Breast epithelium (tissue), 4 donors: ENCODE measurements at places on chromosomes 1 and 21. TPM values are rescaled to one million over a fixed set of nuclear protein-coding genes. Genes with fewer than 3 reads are reported as not detected.

- no peak for DNase-seq
Observed at GRCh38 chr1:94971491-94971924, 44.6 kb upstream of the CNN3 start.

DNA sequence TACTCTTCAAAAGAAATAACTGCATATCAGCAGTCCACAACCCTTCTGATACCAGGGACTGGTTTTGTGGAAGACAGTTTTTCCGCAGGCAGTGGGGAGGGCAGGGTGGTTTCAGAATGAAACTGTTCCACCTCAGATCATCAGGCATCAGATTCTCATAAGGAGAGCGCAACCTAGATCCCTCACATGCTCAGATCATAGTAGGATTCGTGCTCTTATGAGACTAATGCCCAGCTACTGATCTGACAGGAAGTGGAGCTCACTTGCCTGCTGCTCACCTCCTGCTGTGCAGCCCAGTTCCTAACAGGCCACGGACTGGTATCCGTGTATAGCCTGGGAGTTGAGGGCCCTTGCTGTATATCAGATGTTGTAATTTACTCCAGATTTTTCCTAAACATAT, 11.5 kb downstream of the RO60 start:
- no peak for DNase-seq

DNA sequence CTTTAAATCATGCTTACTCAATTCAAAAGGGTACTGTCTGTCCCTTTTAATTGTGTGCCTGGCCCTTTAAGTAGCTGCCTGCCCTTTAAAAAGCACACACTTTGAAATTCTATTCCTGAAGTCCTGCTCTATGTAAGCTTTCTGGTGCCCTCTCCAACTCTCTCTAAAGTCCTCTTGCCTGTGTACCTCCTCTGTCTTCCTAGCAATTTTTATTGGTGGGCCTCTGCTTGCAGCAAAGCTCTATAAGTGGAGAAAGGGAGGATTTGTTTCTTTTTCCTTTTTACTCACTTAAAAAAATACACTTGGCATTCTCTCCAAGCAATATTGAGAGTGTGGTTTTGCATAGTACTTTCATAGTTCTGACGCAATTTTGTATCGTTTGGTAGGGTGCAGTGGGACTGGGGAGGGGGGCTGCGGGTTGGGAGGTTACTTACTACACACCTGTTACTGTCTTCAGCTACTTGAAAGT, 135.4 kb downstream of the LMO4 start:
- no peak for DNase-seq

- peak; percentile 30 for DNase-seq
Observed at GRCh38 chr1:16396591-16396990, 29.5 kb downstream of the SZRD1 start.

Gene FAM72B
- not detected for total RNA-seq

GRCh38 chr1:9758559-9759121, 65.1 kb downstream of the CLSTN1 start:
- no peak for DNase-seq

DNA sequence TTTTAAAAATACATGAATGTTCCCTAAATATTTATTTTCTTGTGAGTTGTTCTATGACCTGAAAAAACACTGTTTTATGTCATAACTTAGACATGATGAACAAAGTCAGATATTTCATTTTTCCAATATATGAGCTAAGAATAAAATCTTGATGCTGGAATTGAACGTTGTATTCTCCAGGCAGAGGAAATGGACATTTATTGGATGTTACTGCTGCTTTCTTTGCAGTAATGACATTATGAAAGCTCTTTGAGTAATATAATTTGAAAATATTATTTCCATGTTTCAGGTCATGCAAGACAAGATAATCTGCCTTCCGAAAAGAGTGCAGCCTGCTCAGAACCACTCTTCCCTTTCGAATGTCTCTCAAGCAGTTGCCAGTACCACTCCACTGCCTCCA, 79.5 kb downstream of the LRRC8C start:
- no peak for DNase-seq

DNA sequence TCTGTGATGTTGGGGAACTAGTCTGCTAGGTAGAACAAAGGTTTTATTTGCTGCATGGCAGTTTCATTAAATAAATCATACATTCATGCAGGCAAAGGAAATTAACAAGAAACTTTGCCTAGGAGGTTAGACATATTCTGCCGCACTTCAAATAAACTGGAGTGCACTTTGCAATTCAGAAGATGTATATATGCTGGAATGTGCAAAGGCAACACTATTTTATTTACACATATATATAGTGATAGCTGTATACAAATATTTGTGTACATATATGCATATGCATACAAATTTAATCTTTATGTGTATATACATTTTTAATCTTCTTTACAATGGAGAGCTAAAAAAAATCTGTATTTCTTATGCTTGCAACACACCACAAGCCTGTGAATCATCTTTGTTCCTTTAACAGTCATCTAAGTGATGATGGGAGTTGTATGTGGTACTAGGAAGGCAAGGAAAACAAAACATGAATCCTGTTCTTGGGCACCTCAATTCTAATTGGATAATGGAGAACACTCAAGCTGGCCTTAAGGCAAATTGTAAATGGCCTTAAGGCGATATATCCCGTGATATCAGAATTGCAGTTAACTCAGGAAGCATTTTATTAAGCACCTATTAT, 605.8 kb upstream of the CAMK1G start:
- DNase-seq = no peak

- DNase-seq = no peak
Observed at GRCh38 chr21:44484498-44485253, 29.4 kb downstream of the LRRC3 start.

DNA sequence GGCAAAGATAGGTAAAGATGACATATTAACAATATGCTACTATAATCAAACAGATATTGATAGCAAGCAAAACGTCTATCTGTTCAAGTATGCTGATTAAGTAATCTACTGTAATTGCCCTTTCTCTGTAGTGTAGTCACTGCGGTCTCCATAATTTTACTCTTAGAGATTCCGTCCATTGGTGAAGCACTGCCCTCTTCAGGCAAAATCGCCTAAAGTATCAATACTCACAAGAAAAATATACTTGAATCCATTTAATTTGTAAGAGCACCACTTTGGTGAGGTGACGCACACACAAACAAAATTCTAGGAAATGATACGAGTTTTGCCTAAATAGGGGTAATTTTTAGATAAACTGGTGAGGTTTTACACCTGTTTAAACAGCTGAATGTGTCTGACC, 434.6 kb upstream of the CHRM3 start:
- no peak for DNase-seq

GRCh38 chr1:53047737-53048736, 14.0 kb upstream of the PODN start:
- DNase-seq = no peak

GRCh38 chr1:152042030-152042429, 5.2 kb upstream of the S100A11 start:
- no peak for DNase-seq

Gene IL20
- total RNA-seq = not detected

DNA sequence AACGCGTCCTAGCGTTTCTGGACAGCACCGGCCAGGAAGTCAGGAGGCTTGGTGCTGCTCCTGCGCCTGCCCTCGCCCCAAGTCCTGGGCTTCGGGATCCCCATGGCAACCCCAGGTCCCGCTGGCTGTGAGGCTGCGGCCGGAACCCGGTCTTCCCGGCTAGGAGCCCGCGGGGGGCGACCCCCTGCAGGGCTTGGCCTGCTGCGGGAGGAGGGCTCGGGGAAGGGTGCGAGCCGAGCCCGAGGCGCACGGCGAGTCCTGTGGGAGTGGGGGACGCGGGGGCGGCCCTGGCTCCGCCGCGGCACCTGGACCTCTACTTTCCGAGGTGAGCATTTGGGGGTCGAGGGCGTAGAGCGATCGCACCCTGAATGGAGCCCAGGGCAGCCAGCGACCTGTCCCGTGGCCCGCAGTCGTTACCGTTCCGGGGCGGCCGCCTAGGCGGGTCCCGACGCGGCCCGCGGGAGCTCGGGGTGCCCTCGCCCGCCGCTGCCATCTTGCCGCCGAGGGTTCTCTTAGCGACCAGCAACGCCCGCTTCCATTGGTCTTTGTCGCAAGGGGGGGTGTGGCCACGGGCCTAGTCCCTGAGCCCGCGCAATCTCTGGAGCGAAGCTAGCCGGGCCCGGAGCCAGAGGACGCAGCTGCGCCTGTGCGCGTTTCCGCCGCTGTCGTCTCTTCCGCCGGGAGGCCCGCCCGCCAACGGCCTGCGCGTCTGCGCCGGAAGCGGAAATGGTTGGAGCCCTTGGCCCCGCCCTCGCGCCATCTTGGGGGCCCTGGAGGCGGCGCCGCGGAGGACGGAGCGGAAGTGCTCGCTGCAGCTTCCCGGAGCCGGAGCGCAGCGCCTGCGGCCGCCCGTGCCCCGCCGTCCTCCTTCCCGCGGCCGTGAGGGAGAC, at the start of the genes MORN1 and RER1:
TSS of gene MORN1 (minus strand) at position 514 of the 890 bp plus-strand sequence. CDS start at position 493, 21 bp downstream.
TSS of gene RER1 (plus strand) at position 801 of the 890 bp plus-strand sequence. CDS start 3,950 bp downstream, outside the sequence.
- DNase-seq = peak; percentile 98

Gene RPTN
- not detected for total RNA-seq

Gene TAS1R3
- 0.16 TPM for total RNA-seq

Gene FBXO28
- 50.5 TPM for total RNA-seq

DNA sequence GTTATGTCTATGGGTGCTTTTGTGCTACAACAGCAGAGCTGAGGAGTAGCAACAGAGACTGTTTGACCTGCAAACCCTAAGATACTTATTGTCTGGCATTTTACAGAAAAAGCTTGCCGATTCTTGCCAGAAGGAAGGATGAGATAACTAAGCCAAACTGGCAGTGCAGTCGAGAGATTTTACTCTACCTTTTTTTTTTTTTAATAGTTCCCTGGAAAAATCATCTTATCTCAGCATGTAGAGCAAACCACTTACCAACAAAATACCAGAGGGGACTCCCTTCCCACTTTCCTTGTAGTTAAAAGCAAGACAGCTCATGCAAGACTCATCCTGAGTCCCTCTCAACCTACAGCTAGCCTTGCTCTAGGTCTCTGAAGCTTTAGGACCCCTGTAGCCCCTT, 132.9 kb downstream of the SYT2 start:
- no peak for DNase-seq

GRCh38 chr1:18817795-18818435, 41.5 kb downstream of the TAS1R2 start:
- DNase-seq = no peak

- peak; percentile 9 for DNase-seq
Observed at GRCh38 chr1:36561361-36561724, 78.6 kb upstream of the CSF3R start.

Gene ERICH3
- 2.0 TPM for total RNA-seq

GRCh38 chr1:168801032-168801745, 72.2 kb upstream of the DPT start:
- DNase-seq = no peak

Gene COL8A2
- total RNA-seq = 11.1 TPM

- DNase-seq = no peak
Observed at GRCh38 chr1:94925004-94925403, 1.9 kb downstream of the CNN3 start.

DNA sequence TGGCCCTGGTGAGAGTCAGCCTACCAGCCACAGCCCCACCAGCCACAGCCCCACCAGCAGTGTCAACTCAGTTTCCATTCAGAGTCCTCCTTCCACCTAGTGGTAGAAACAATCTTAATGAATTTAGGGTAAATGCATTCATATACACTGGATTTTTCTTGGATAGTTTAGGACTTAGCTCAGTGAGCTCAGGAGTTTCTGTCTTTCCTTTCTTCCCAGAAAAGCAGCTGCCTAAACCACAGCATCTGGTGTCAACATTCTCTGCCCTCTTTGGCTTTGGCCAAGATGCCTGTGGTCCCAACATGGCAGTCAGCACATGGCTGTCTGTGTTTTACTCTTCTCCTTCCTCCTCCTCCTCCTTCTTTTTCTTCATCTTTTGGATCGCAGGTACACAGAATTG, 94.0 kb downstream of the CLIC6 start:
- DNase-seq = no peak

DNA sequence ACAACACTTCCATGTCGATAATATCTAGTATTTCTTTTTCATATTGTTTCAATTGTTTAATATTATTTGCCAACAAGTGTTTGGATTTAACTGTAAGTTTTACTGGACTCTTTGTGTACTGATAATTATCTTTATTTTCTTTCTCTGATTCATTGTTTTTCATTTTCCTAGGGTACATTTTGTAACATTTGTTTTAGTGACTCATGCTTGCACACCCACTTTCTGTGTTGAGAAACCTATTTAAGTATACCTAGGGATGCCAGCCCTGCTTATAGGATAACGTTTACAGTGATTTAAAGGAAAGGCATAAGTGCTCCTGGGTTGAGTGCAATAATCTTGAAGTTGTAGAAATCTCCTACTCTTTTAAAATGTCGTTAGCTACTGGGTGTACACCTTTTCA, 1386.0 kb upstream of the ADGRL4 start:
- no peak for DNase-seq

GRCh38 chr1:3105167-3105863, 36.3 kb downstream of the PRDM16 start:
- no peak for DNase-seq

DNA sequence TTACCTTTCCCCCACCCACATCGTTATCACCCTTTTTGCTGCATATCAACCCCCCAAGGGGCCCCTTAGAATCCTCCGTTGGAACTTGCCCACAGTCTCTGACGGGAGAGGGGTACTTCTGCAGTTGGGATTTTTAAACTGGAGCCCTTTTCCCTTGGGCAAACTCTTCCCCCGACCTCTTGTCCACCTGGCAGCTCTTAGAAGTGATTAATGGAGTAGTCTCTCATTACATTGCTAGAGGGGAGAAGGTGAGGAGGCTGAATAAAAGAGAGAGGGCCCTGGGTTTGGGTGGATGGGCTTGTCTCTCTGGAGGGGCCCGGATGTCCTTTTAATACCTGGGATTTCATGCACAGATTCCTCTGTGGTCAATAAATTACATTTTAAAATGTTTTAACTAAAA, 27.2 kb upstream of the TSPAN2 start:
- DNase-seq = no peak

- peak; percentile 78 for DNase-seq
Observed at GRCh38 chr1:116373431-116374352, 648 bp downstream of the ATP1A1 start.

DNA sequence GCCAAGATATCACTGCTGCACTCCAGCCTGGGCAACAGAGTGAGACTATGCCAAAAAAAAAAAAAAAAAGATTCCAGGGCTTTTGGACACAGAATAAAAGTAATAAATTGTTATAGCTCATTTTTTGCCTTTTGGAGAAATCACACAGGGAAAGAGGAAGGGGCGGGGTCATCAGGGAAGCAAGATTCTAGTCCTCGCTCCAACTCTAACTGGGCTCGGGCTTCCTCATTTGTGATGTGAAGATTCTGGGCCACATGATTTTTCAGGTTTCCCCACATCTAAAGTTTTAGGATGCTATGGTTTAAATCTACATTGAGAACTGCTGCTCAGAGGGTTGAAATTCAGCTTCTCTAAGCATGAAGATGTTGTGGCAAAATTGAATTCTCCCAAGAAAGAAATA, 179.3 kb upstream of the PLXNA2 start:
- no peak for DNase-seq

Gene VCAM1
- total RNA-seq = 12.3 TPM

Gene KIAA1614
- total RNA-seq = 9.1 TPM

Gene OLIG2
- total RNA-seq = not detected

DNA sequence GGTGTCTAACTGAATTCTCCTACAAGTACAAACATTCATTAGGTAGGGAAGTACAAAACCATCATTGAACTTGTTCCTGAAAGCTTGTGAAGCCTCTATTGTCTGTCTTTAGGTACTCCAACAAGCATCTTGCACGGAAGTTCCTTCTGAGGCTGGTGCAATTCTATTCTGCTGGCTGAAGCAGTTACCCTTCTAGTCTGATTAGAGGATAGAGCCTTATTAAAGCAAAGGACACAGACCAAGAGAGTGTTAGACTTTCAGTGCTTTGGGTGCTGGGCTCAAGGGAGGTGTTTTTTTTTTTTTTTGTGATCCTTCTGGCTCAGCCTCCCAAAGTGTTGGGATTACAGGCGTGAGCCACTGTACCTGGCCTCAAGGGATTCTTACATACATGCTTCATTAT, 43.8 kb downstream of the HHAT start:
- no peak for DNase-seq

- DNase-seq = no peak
Observed at GRCh38 chr1:71463144-71463543, 382.3 kb upstream of the ZRANB2 start.

Gene TTC39A
- 72.1 TPM for total RNA-seq
